Heart left ventricle (tissue), 16 donors: ENCODE measurements at places on chromosomes 5 and 9.

DNA sequence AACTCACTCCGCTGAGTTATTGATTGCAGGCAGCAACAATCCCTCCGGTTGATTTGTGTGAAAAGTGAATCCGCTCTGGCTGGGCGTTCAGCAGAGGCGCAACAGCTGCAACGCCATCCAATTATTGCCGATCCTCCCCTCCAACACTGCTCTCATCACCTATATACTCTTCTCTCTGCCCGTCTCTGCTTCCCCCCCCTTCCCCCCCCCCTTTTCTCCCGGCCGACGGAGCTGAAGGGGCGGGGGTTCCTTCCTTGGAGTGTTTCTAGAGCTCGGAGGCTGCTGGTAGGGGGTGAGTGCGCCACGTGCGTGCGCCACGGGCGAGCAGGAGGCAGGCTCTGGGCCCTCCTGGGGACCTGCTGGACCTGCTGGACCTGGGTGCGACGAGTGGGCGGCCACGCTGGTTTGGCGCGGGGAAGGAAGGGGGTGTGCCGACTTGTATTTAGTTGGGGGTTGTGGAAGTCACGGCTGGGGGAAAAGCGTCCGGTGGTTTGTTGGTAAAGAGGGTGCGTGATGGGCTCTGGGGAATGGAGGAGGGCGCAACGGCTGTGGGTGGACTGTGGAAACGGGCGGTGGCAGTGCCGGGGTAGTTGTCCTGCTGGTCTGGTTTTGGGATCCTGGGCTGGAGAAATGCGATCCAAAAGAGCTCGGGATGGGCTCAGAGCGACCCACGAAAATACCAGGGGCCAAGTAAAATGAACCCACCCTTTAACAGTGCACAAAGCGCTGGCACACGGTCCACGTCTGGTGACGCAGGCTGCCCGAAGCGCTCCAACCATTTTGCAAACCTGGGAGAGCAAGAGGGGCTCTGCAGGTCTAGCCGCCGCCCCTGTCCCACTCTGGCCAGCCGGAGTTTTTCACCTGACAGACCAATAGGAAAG lies 6.4 kb upstream of the MEF2C start:
- peak; percentile 81 for DNase-seq

GRCh38 chr5:95445995-95446394 lies 54.8 kb downstream of the FAM81B start:
- DNase-seq = no peak

DNA sequence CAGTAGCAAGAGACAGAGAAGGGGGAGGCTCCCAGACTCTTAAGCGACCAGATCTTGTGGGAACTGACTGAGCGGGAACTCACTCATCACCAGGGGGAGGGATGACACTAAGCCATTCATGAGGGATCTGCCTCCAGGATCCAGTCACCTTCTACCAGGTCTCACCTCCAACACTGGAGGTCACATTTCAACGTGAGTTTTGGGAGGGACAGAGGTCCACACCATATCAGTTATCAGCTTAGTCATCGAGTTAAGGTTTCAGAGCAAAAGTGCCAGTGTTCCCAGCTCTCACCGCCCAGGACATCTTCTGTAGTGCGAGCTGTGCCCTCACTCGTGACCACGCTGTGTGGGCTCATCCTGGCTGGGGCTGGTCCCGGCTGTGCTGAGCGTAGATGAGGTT lies 98.7 kb upstream of the CACNA1B start:
- no peak for DNase-seq

DNA sequence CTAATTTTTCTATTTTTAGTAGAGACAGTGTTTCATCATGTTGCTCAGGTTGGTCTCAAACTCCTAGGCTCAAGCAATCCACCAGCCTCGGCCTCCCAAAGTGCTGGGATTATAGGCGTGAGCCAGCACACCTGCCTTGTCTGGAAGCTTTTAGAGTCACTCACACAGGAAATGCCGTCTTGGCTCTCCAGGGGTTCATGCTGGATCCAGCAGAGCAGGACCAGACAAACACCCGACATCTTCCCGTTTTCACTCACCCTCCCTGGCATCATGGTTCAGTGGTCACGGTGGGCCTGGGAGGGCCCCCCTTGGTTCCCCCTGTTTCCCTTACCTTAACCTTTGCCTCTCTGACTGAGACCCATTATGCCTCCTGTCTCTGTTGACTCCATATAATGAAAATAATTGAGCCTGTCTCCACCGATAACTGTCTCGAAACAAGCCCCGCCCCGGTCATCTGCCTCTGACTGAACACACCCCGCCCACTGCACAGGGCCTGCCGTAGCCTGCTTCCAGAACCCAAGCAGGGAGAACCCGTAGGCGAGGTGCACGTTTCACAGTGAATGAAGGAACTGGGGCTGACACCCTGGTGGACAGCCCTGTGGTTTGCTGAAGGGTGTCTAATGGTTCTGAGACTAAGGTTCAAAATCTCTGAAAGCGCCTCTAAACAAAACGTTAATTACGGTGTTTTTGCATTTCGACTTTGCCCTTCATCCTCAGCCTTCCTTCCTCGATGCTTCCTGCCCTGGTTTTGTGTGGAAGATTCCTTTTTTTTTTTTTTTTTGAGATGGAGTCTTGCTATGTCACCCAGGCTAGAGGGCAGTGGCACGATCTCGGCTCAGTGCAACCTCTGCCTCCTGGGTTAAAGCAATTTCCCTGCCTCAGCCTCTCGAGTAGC lies 39.7 kb upstream of the SPRY4 start:
- peak; percentile 65 for DNase-seq

DNA sequence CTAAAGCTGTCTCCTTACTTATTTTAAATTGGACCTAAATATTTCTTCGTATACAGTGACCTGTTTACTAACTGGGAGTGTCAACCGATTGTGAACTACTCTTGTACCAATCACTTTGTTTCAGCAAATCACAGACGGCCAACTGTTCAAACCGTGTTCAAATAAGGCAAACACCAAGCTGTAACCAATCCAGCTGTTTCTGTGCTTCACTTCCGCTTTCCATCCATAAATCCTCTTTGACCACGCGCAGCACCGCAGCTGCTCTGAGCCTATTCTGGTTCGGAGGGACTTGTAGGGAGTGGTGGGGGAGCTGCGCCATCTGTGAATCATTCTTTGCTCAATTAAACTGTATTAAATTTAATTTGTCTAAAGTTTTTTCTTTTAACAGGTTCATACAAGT lies 4.8 kb upstream of the FAM240B start:
- DNase-seq = no peak

GRCh38 chr9:122477346-122477745 lies 380 bp downstream of the OR1J1 start:
- no peak for DNase-seq

DNA sequence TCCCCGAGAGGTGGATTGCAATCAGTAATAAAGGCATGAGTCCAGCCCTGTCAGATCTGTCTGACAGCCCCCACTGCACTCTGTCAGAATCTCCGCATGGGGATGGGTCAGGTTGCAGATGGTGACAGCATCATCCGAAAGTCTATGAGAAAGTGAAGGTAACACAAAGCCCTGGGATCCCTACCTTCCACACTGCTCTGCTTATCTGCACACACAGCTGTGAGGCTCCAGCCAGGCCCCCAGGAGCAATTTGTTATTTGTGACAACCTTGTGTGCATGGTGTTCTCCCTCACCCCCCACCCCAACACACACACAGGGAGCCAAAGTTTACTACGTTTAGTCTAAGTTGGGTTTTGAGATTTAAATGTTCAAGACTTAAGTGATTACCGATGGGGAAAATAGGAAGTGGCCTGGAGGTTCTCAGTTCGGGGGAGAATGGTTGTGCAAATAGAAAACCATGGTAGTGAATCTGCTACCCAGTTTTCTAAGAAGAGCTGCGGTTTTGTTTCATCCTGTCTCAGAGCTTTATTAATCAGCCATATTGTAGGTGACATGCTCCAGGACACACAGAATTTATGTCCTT lies 92.7 kb downstream of the SV2C start:
- DNase-seq = no peak

DNA sequence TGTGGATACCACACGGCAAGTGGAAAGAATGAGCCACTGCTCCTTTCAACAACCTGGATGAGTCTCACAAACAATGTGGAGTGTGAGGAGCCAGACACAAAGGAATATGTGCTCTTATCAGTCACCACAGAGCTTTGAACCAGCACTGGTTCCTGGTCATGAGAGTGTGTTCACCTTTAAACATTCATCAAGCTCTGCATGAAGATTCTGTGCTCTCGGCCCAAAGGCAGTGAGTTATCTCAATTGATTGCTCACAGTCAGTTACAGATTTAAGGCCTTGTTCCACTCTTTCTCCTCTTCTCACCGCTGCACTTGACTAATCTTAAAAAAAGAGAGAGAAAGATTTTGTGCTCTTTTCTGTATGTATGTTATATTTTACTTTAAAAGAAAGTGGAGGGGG lies 19.4 kb downstream of the LRSAM1 start:
- no peak for DNase-seq

DNA sequence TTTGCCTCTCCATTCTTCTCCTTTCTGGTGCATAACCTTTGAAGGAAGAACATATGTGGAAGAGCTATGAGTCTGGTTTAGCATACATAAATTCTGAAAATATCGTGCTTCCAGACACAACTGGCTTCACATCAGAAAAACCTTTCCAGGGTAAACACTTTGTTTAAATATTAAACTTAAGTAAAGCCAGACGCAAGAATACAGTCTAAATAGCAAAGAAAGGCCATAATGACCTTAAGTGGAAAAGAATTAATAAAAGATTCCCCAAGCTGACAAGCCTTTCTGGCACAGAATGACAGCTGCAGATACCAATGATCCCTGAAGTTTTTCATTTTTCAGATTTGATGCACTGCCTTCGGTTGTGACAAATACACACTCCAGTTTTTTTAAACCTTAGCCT lies 13.5 kb upstream of the TSSK1B start:
- DNase-seq = no peak

DNA sequence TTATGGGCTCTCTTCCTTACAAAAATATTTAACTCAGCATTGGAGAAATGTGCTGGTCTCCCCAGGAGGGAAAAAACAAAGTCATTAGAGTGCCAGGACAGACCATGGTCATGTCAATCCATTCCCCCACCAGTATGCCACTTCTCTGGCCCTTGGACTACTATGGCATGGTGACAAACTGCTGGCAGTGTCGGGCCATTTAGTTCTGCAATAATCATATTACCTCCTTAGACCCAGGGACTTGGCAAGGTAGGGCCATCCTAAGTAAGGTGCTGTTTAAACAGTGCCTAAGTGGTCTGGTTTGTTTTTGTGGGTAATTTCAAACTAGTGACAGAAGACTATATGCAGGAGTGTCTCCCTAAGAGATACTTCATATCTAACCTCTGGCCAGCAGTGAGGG lies 177.8 kb upstream of the STK32A start:
- no peak for DNase-seq

- DNase-seq = peak; percentile 27
Observed at GRCh38 chr9:136855461-136856078, 3.4 kb downstream of the MAMDC4 start.

- peak; percentile 40 for DNase-seq
Observed at GRCh38 chr5:168706655-168707069, 127.5 kb upstream of the PANK3 start.

- peak; percentile 15 for DNase-seq
Observed at GRCh38 chr5:122999947-123000563, 36.5 kb downstream of the PPIC start.

GRCh38 chr5:151799407-151799806 lies 27.7 kb downstream of the G3BP1 start:
- DNase-seq = no peak

- DNase-seq = no peak
Observed at GRCh38 chr9:134837529-134837928, 43.1 kb upstream of the FCN2 start.

- no peak for DNase-seq
Observed at GRCh38 chr9:8832386-8832785, 1032.8 kb upstream of the DMAC1 start.

GRCh38 chr9:124303762-124304161 lies 46.0 kb downstream of the NEK6 start:
- DNase-seq = no peak

DNA sequence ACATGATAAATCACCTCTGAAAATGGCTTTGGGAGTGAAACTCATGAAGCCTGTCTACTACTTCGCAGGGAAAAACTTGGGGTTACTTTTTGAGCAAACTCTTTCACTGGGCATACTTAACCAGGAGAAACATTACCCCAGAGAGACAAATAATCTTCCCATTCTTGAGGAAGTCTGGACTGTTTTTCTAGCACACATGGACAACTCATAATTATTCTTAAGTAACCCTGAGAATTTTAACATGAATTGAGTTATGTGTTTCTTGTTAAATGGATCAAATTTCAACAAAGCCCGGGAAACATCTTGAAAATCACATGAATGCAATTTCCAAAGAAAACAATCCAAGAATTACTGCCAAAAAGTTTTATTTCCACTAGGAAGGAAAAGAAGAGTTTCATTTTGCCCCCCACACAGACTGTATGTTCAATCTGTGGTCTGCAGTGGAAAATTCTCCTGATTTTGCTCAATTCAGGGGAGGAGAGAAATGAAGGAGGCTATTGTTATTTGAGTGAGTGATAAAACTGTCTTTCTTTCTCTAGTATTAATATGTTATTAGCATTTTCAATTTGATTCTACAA lies 564.8 kb upstream of the CLINT1 start:
- no peak for DNase-seq

DNA sequence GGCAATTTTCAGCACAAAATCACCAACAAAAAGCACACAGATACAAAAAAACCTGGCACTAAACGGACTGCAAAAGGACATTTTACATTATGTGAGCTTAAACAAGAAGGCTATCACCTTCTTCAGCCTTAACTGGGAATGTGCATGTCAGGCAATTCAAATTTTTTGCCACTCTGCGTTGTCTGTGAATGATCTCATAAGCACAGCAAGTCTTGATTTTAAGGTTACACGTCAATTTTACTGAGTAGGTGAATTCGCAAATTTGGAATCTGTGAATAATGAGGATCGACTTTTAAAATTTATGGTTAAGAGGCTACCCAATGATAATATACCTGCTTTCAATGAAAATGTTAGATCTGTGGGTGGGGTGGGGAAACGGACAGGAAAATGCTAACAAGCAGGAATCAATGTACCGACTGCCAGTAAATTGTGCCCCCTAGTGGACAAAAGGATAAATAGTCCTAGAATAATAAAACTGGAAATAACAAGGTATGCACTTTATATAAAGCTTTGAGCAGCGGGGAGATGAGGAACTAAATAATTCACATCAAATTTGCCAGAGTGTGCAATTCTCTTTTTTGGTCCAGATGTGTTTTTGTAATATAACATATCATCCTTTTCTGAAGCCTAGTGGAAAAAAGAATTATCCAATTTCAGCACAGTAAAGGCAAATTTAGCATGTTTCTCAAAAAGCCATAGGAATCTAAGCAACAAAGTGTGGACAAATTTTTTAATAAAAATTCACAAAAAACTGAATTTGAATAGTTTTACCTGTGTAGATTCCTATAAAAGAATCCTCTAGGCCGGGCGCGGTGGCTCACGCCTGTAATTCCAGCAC lies 20.5 kb downstream of the EQTN start:
- DNase-seq = no peak

- no peak for DNase-seq
Observed at GRCh38 chr9:6405371-6405770, 7.6 kb upstream of the UHRF2 start.
